Substantia nigra (tissue), 51 donors: ENCODE measurements at places on chromosomes 7 and 10.

GRCh38 chr7:12909483-12909882 lies 222.1 kb downstream of the ARL4A start:
- DNase-seq, result no peak

GRCh38 chr7:33215992-33216391 lies 86.6 kb downstream of the BBS9 start:
- no peak for DNase-seq

DNA sequence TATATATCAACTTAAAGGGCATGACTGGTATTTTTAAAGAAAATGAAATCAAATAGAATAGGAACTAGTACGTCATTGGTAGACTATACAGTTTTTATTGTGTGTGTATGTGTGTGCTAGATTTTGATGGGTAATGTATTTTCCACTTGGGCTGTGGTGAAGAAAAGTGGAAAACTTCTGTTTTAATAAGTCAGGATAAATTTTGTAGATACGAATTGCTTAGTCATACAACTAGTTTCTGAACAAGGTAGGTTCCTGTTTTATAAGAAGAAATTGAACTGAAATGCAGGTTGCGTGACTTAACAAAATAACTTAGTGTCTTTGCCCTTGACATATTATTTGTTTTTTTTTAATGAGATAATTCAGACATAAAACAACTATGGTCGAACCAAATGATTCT lies 24.3 kb downstream of the UBN2 start:
- no peak for DNase-seq

GRCh38 chr7:91107460-91107859 lies 156.8 kb upstream of the FZD1 start:
- DNase-seq, result no peak

- DNase-seq, result no peak
These were observed 8.7 kb upstream of the KCP start for GRCh38 chr7:128919241-128919640.

DNA sequence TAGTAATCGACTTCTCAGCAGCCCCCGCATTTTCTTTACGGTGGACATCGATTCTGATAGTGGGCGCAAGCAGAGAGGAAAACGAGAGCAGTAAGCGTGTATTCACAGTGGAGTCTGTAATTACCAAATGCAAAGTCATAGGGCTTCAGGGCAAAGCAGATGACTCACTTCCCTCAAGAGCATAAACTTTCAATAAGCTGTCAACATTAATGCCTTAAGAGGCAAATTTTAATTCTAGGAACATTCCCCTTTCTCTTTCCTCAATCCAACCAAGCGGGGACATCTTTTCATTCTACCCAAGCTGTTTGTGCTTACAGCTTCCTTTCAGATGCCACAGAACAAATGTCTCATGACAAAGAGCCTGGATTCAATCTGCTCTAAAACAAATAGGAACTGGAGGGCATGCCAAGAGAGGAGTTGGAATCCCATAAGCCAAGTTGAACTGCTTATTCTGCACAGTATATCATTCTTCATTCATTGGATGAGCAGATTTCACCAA lies 48.6 kb downstream of the MALSU1 start:
- no peak for DNase-seq

GRCh38 chr7:158824028-158824427 lies 5.3 kb downstream of the ESYT2 start:
- no peak for DNase-seq
